ENCODE measurements at places on chromosomes 4 and X.

GRCh38 chrX:129478516-129478915 is 44.8 kb downstream of the SMARCA1 start:
- no peak for DNase-seq

GRCh38 chr4:38463268-38463958 is 200.6 kb upstream of the KLF3 start:
- DNase-seq, result no peak

GRCh38 chrX:40035726-40036125 is 62.0 kb downstream of the BCOR start:
- no peak for DNase-seq

DNA sequence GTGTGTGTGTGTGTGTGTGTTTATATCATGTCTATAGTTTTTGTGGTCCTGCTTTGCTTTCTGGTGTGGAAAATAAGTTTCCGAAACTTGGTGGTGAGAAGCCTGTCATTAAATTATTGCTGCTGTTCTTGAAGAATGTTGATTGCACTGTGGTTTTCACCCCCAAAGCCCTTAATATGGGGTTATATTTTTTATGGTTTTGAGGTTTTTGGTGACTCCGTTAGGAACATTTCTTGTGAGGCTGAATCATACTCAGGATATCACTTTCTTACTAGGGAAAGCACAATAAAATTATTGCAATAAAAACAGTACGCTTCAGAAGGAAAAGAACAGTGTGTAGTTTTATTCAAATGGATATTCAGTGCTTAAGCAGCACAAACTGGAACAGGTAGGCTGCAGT is 539.1 kb upstream of the MAGEB18 start:
- peak; percentile 20 for DNase-seq

GRCh38 chr4:23766344-23766743 is 123.5 kb downstream of the PPARGC1A start:
- no peak for DNase-seq

GRCh38 chrX:115462406-115462805 is 98.6 kb upstream of the PLS3 start:
- DNase-seq, result no peak

DNA sequence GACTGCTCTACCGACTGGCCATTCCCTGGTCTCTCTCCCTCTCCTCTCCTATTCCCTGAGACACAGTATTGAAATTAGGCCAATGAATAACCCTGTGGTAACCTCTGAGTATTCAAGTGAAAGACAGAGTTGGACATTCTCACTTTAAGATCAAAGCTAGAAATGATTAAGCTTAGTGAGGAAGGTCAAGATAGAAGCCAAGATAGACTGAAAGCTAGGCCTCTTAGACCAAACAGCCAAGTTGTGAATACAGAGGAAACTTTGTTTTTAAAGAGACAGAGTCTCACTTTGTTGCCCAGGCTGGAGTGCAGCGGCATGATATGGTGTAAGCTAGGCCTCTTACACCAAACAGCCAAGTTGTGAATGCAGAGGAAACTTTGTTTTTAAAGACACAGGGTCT is 64.6 kb downstream of the KDM6A start:
- no peak for DNase-seq

GRCh38 chr4:174066611-174067205 is 216.8 kb downstream of the FBXO8 start:
- no peak for DNase-seq

DNA sequence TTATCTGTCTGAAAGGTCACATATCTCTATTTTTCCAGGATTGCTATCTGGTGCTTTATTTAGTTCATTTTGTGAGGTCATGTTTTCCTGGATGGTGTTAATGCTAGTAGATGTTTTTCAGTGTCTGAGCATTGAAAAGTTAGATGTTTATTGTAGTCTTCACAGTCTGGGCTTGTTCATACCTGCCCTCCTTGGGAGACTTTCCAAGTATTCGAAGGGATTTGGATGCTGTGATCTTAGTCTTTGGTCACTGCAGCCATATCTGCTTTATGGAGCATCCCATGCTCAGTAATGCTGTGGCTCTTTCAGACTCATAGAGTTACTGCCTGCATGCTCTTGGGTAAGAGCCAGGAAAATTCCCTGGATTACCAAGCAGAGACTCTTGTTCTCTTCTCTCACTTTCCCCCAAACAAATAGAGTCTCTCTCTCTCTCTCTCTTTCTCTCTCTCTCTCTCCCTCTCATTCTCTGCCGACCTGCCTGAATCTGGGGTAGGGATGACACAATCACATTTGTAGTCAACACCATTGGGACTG is 130.0 kb downstream of the AR start:
- DNase-seq, result no peak

GRCh38 chrX:25144043-25144940 is 128.5 kb upstream of the ARX start:
- peak; percentile 7 for DNase-seq

DNA sequence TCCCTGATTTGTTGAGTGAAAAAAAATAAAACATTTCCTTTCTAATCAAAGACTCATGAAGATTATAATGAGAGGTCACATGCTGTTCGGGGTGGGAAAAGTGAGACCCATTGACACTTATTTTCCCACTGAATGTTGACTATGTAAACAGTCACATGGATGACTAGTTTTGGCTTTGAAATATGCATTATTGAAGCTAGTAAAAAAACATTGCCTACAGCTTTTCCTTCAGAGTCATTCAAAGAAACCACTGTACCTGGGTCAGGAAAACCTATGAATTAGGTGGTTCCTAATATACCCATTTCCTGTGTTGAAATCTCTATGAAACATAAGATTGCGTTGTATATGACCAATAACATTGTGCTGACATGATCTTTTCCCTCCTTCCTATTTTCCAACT is 251.2 kb downstream of the CFAP299 start:
- no peak for DNase-seq

DNA sequence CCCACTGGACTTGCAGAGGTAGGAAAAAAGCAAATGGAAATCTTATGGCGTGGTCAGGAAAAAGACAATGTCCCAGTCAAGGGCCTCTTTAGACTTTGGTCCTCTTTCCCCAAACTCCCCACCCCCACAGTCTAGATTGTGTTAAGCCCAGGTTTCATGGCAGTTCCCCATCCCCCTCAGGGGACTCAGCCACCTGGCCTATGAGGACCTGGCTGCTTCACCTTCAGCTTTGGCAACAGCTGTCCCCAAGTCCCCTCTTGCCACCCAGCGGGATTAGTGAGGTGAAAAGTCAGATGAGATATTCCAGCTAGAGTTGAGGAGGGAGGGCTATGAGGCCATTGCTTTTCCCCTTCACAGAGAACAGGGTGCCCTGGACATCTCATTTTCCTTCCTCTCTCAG is 457 bp downstream of the RIPPLY1 start:
- no peak for DNase-seq

DNA sequence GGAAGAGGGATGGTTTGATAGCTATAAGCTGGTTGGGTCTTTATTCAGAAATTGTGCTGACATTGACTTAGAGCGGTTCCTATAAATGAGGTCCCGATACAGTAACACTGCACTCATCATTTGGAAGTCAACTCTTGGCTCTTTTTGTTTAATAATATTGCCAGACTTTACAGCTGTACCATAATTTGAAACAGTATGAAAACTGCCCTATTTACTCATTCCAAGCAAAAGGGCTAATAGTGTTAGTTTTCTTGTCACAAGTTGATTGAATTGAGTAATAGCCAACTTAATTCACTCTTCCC is 128.4 kb upstream of the LIMCH1 start:
- DNase-seq, result no peak

DNA sequence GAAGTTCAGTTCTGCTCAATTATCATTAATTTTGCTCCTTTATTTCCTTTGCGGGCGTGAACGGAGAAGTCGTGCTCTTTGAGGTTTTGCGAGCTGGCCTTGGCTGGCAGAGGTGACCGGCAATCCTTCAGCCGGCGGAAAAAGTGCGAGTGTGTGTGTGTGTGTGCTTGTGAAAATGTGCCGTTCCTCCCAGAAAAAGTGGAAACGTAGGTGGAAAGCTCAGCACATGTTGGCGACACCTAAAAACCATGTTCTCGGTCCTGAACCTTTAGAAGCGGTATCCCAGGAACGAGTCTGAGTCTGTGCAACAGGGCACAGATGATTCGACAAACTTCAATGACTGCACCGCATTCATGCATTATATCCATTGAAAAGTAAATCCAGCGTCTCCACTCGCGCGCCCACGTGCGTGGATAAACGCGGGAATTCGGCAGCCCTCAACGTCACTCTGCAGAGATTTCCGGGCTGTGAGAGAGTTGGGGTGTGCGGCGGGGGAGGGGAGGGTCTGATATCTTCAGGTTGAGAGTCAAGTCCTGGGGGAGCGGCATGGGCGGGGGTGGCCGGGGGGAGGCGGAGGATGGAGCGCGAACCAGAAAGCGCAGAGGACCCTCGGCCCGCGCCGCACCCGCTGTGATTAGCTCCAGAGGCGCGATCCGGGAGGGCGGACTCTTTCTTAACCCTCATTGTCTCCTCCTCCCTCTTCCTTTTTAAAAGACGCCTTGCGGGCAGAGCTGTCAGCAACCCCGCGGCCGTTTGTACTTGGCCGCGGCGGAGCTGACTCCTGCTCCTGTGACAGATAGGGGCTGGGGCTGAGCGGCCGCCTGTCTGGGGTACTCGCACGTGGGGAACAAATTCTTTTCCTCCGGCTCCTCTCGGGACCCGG is at the start of gene SHISA3:
Gene SHISA3, plus strand, starts transcription at position 737 of the 883 bp plus-strand sequence. CDS start 569 bp downstream, outside the sequence.
- no peak for DNase-seq

DNA sequence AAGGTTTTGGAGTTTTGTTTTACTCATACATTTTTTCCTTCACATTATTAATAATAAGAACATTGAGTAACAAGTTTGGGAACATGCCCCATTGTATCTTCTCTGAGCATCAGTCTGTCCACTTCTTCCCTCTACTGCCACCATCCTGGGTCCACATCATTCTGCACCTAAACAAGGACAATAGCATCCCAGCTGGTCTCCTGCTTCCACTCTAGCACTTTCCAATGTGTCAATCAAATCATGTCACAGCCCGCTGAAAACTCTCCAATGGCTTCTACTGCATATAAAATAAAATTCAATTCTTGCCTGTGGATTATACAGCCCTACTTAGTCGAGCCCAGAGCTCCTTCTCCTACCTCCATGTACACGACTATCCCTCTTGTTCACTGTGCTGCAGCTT is 66.8 kb upstream of the RBPJ start:
- no peak for DNase-seq

- DNase-seq, result no peak
Observed at GRCh38 chr4:21901281-21901680, 47.3 kb downstream of the KCNIP4 start.

DNA sequence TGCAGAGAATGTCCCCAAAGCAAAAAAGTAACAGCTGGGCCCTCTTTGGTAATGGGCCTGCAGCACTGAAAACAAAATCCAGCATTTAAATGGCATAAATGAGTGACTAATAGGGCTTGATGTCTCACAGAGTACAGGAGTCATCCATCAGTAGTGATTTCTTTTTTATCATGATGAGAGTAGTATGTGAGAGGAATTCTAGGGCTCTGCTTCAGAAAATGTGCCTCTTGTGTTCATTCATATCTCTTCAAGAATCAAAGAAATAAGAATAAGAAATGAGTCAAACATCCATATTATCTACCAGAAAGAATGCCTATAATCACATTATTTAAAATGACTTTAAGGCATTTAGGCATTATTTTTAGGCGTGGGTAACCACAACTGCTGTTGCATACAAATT is 792.9 kb upstream of the HTR2C start:
- no peak for DNase-seq

DNA sequence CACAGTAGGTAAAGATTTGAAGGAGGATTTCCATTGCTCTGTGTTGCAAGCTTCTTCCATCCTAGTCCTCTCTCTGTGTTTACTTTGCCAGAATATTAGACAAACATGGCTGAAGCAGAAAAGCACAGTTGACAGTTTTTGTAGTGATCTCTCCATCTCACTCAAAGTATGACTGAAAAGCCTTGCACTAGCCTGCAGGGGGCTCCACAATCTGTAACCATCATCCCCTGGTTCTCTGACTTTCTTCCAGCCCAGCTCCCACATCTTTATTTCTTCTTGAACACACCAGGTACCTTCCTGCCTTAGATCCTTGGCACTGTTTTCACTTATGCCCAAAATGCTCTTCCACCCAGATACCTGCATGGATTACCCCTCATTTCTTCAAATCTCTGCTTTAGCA is 34.1 kb upstream of the HHIP start:
- no peak for DNase-seq

- no peak for DNase-seq
Observed at GRCh38 chr4:121764702-121765367, at the start of gene SMIM43. Gene SMIM43, minus strand, starts transcription at chr4:121765164. Its CDS starts 59 bp downstream, at chr4:121765105.

GRCh38 chrX:9710332-9710731 is 55.3 kb downstream of the GPR143 start:
- no peak for DNase-seq

- DNase-seq, result no peak
Observed at GRCh38 chrX:110123331-110123782, 120.4 kb downstream of the TMEM164 start.

DNA sequence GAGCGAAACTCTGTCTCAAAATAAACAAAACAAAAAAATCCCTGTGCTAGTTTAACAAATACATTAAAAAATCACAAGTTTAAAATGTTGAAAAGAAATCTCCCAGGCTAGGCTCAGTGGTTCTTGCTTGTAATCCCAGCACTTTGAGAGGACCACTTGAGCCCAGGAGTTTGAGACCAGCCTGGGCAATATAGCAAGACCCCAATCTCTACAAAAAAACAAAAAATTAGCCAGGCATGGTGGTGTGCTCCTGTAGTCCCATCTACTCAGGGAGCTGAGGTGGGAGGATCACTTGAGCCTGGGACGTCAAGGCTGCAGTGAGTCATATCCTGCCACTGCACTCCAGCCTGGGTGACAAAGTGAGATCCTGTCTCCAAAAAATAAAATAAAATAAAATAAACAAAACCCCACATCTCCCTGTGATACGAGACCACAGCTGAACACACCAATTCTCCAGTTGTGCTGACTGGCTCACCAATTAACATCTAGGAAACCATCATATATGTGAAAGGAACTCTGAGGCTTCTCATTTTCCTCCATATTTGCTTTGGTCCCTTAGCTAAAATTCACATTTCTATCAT is 7.3 kb downstream of the RPS4X start:
- no peak for DNase-seq

- DNase-seq, result no peak
Observed at GRCh38 chrX:141814213-141814857, 23.8 kb upstream of the MAGEC3 start.

- DNase-seq, result peak; percentile 40
Observed at GRCh38 chrX:72121383-72121782, 10.3 kb downstream of the RTL5 start.

GRCh38 chr4:146349306-146349705 is 135.0 kb downstream of the REELD1 start:
- no peak for DNase-seq

DNA sequence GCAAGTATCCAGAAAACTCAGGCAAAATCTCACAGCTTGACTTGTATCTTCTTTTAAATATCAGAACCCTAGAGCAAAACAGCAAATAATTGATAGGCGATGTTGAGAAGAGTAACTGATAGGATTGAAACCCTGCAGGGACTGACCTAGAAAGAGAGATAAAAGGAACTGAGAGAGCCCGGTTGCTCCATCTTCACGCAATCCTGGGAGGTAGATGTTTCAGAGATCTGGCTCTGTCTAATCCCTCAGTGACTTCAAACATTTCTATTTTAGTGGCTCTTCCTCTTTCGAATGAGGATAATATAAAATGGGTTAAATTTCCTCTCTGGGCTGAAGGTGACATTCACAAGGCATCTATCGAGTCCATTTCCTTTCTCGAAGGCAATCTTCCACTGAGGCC is 39.3 kb upstream of the RPL34 start:
- DNase-seq, result no peak

Data from fibroblast of skin of left quadriceps (primary cell).